ENCODE measurements at places on chromosomes 12 and 14.

DNA sequence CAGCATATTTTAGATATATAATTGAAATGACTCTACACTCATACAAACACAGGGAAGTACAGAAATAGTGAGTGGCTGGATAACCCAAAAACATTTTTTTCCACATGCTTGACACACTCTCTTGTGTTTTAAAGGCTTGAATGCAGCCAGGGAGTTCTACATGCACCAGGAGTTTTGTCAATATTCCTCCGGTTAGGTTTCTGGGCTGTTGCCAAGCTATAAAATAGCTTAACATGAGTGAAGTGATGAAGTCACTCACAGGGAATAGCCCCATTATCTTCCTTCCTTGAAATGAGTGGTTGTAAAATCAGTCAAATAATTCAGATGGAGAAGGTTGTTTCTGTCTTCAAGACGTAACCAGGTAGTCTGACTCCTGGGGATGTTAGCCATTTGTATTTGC, 582.7 kb downstream of the SLC6A15 start:
- peak; percentile 23 for DNase-seq

DNA sequence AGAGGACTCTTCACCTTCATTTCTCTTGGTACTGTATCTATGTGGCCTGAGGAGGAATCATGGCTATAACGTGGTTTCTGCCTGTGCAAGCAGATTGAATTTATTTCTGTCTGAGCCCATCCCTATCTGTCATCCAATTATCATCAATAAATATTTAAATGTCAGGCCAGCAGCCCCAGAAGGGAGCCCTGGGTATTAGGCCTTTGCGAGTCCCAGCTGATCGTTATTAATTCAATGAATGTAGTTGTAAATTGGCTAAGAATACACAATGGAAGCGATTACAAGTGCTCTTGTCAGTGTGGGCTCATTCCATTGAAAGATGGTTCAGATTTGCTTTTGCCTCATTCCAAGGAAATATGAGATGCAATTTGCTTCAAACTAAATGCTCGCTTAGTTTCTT, 142.0 kb downstream of the KTN1 start:
- DNase-seq, result no peak

- no peak for DNase-seq
Observed at GRCh38 chr12:125687820-125688219, 622.6 kb downstream of the AACS start.

DNA sequence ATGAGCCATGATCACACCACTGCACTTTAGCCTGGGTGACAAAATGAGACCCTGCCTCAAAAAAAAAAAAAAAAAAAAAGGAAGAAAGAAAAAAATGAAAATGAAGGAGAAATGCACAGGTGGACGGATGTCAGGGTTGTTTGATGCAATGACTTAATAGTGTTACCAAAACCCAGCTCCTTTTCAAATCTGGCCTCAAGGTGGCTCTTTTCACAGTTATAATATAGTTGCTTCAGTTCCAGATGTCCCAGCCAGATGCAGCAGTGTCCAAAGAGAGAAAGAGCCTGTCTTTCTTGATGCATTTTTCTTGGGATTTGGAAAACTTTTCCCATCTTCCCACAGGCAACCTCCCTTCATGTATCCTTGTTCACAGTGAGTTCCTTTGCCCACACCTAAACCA, 36.5 kb downstream of the KCNMB4 start:
- no peak for DNase-seq
